ENCODE measurements at places on chromosomes 7 and 10. TPM values are rescaled to one million over a fixed set of nuclear protein-coding genes. Genes with fewer than 3 reads are reported as not detected.

DNA sequence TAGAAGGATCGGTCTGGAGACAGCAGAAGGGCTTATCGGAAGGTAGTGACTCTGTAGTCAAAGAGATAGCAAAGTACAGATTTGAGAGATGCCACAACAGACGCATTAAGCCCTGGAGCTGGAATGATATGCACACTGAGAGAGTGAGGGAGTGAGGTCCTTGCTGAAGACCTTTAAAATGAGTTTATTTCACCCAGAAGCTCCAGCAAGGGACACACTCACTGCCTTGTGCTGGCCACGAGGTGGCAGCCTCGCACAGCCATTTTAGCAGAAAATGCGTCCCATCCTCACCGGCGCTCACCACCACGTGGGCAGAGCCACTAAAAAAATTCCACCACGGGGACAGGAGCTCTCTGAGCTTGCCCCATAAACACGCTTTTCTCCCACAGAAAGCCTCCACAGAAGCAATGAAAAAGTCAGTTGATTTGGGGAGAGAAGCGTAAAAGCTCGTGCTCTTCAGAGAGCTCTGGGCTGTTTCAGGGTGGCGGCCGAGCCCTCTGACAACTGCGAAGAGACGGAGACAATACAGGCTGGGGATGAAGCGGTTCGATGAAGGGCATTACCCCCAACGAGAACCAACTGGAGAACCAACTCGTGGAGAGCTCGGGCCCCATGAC, 163.0 kb upstream of the KLF14 start:
- DNase-seq, result peak; percentile 80

RTKN2 gene
- 0.21 TPM for total RNA-seq

DNA sequence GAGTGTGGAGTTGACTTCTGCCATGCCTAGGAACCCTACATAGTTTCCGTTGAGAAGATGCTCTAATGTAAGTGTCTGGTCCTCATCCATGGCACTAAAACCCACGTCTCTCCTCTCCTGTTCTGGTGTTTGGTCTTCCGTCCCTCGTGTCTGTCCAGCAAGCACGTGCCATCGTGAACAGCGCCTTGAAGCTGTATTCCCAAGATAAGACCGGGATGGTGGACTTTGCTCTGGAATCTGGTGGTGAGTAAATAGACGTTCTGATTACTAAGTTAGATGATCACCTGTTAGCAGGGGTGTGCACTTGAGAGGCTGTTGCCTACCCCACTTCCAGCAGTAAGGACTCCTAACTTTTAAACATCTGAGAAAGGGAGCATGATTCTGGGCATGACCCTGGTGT, 15.1 kb upstream of the GET4 start:
- no peak for DNase-seq

DNA sequence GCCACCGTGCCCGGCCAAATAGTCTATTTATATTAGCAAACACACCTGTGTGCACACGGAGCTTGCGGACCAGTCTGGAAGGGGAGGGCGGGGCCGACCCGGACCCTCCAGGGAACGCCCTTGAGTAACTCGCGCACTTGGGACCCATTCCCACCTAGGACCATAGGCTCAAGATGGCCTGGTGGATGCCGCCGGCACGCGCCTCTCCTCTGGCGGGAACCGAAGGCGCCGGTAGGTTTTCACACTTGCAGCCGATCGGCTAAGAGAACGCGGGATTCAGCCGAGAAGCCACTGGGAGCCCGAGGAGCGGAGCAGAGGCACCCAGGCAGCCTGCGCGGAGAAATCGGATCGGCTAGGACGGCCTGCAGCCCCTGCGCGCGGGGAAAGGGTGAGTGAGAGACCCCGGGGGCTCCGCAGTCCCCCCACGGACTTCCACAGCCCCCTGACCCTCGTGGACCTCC, 18.9 kb downstream of the IFT22 start:
- DNase-seq, result no peak

GRCh38 chr7:154914308-154914995, 88.5 kb downstream of the PAXIP1 start:
- DNase-seq, result peak; percentile 71

DNA sequence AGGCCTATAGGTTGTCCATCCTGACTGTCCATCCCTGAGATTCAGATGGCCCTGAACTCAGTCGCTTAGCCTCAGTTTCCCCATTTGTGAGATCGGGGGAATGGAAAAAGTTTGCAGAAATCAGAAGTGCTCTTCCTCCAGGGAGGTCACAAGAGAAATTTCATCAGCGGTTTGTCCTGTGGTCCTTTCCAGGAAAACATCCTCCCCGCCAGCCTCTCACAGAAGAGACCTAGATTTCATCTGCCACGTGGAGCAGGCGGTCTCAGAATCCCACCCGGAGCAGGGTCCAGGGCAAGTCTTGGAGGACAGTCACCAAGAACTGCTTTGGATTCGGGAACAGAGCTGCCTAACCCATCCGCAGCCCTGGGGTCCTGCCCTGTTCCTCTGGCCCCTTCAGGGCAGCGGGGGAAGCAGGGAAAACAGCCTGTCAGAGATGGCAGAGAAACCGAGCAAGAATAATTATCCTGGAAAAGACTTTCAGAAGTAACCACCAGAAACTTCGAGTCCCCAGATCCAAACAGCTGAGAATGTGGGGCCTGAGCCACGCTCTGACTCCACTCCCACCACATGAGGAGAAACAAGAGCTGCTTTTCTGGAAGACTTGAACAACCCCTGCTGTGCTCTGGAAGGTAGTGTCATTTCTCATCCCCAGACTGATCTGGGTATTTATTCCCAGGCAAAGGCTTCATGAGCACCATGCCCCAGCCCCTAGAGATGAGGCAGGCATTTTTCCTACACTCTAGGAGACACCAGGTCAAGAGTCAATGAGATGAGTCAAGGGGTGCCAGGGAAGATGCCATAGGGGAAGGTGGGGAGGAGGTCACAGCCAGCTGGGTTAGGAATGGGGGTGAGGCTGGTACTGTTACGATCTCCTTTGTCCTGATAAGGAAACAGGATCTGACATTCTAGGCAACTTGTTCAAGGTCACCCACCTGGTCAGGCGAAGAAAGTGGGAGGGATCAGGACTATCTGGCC, 1.1 kb upstream of the TNS3 start:
- DNase-seq, result no peak

DNA sequence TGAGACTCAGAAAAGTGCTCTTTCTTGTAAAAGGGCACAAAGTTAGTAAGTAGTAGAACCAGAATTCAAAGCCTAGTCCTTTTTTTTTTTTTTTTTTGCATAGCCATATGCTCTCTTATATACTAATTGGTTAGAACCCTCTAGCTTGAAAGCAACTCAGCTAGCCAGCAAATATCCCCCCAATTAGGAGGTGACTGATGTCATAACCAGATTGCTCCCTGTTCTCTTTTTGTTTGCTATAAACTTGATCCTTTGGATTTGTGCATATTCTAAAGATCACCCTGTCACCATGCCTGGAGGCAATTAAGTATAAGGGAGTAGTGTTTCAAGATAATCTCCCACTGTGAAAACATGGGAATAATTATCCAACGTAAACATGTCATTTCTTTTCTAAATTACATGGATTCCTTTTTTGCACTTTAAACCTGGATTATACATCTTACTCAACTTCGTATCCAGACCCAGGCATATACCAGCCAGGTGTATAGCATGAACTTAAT, 963.4 kb downstream of the CNTNAP2 start:
- no peak for DNase-seq

- no peak for DNase-seq
Observed at GRCh38 chr10:33749067-33749735, 414.7 kb upstream of the NRP1 start.
